ENCODE measurements at places on chromosomes 3 and 15.
A peak's percentile ranks its signal among the peaks of the same experiment; 100 is the strongest.

GRCh38 chr3:14135581-14135980 is 10.7 kb downstream of the TMEM43 start:
- DNase-seq = no peak

GRCh38 chr3:193794002-193794881 is 201.2 kb downstream of the OPA1 start:
- DNase-seq = no peak

GRCh38 chr3:40899286-40899712 is 300.0 kb upstream of the CTNNB1 start:
- DNase-seq = peak; percentile 37

DNA sequence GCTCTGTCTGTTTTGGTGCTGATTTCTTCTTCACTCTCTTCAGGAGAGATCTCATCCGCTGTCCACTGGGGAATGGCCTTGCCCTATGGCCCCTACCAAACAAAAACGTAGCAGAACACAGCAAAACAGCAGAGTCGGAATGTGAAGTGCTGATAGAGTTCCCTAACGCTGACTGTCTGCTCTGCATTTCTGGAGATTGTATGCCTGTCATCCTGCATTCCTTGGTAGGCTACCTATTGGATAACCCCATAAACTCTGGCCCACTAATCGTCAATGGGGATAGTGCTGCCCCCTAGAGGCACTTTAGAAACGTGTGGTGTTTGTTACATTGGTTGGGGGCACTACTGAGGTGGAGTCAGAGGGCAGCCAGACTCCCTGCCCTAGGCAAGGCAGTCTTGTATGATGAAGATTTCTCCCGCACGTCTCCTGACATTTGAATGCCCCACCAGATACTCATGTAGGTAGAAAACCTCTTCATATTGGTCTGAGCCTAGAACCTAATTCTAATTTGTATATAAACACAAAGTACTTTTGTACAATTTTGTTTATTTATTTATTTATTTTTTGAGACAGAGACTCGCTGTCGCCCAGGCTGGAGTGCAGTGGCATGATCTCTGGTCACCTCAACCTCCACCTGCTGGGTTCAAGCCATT is 15.6 kb upstream of the MAGEF1 start:
- DNase-seq = peak; percentile 37

DNA sequence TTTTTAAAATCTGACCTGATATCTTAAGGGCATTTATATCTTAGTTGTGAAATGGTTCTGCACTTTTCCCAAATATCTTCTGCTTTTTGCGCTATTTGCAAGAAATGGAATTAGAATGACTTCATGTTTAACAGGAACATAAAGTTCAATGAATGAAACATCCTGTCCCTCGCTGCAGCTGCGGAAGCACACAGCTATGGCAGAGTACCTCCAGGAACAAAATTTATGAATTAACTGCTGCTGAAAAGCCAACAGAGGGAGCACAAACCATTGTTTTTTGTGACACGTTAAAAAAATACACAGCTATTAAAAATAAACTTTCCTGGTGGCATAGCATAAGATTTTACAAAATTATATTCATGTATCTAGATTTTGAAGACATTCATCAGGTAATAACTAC is 404.4 kb upstream of the MDFIC2 start:
- no peak for DNase-seq

- no peak for DNase-seq
Observed at GRCh38 chr3:81920816-81921215, 159.4 kb upstream of the GBE1 start.

GRCh38 chr15:56968821-56969220 is 50.4 kb downstream of the TCF12 start:
- no peak for DNase-seq

- no peak for DNase-seq
Observed at GRCh38 chr3:57385498-57385897, 93.0 kb upstream of the ASB14 start.

GRCh38 chr15:32864051-32864450 is 146.2 kb downstream of the GREM1 start:
- no peak for DNase-seq

GRCh38 chr3:153003441-153003840 is 158.6 kb upstream of the RAP2B start:
- DNase-seq = no peak

GRCh38 chr3:167148136-167148535 is 232.0 kb downstream of the ZBBX start:
- no peak for DNase-seq

GRCh38 chr3:36418296-36418695 is 38.0 kb downstream of the STAC start:
- DNase-seq = peak; percentile 9

DNA sequence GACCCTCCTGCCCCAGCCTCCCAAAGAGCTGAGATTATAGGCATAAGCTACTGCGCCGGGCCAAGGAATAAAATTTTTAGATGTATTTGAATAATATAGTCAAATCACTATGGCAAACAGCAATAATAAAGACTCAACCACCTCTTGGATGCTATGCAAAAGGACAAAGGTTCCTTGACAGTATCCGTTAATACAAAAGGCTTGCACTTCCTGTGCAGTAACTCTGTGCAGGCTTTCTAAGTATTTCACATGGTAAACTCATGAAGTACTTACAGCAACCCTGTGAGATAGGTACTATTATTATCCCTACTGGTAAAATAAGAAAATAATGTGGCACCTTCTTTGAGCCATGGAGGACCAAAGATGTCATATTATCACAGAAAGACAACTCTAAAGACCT is 86.8 kb downstream of the SHQ1 start:
- no peak for DNase-seq

- peak; percentile 44 for DNase-seq
Observed at GRCh38 chr3:44712455-44713075, at the start of gene ZNF502. Gene ZNF502, plus strand, starts transcription at chr3:44712660. Its CDS starts 7,602 bp downstream, at chr3:44720262.

GRCh38 chr3:132788301-132788671 is 66.1 kb upstream of the NPHP3 start:
- DNase-seq = peak; percentile 41

DNA sequence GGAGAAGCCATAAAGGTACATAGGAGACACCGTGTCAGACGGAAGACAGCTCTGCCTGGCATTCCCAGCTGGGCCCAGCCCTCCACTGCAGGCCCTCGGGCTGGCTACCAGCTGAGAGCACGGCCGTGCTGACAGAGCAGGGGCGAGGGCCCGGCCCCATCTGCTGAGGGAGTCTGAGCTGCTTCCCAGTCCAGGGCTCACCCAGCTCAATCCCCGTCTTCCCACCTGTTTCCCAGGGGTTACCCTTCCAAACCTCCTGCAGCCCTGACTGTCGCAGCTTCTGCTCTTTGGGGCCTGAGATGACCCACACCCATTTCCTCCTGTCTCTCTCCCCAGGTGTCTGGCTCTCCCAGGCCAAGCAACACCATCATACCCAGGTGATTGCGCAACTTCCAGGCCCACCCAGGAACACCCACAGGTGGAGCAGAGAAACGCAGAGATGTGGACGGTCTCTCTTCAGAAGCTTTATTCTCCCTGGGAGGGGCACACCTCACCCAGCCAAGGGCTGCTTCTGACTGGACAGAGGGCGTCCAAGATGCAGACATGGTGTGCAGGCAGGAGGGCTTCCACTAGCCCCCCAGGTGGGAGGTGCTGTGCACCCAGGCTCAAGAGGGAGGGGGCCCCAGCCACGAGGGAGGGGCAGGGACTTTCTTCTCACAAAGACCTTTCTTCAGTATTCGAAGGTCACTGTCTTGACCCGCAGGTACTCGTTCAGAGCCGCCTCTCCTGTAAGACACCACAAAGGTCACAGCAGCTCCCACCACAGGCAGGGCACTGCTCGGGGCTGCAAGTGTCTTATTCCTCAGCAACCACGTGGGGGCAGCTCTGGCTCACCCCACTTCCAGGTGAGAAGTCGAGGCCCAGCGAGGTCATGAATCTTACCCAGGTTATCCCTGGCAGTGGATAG is 19.4 kb upstream of the SLC41A3 start:
- DNase-seq = no peak

GRCh38 chr3:73029321-73029796 is 32.1 kb upstream of the EBLN2 start:
- DNase-seq = peak; percentile 65

DNA sequence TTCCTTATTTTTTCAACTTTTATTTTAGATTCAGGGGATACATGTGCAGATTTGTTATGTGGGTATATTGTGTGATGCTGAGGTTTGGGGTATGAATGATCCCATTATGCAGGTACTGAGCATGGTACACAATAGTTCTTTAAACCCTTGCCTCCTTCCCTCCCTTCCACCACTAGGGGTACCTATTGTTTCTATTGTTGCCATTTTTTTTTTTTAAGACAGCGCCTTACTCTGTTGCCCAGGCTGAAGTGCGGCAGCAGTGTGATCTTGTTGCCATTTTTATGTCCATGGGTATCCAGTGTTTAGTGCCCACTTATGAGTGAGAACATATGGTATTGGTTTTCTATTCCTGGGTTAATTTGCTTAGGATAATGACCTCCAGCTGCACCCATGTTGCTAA is 117.3 kb upstream of the FAM3D start:
- DNase-seq = no peak

- peak; percentile 84 for DNase-seq
Observed at GRCh38 chr3:14143271-14144225, 18.7 kb downstream of the TMEM43 start.

DNA sequence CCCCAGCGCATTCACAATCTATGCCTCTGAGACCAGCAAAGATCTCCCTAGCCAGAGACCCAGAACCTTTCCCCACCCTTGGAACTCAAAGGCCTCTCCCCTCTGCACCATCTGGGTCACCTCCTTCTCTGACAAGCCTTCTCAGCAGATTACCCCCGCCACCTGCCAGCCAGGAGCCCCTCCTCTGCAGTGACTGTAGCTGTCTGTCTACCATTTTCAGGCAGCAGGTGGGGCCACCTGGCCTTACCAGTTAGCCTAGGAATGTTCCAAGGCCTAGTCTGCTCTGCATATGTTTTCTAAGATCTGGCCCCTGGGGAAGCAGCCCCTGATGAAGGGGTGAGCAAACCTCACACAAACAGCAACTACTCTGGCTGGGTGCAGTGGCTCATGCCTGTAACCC is 2.4 kb downstream of the MYLK start:
- no peak for DNase-seq

DNA sequence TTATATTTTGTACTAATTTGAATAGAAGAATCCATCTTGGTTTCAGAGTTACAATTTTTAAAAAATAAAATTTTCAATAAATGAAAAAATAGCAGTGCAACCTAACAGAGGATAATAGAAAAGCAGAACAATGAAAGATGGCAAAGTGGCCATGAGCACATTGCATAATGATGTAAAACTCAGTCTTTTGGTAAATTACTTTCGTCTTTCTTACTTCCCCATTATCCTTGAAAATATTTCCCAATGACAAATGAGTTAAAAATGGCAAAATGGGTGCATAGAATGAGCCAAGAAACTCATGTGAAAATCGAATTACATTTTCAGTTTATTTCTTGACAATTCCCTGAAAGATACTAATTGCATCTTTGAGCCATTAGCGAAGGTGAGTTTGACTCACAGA is 236.4 kb downstream of the CDIN1 start:
- no peak for DNase-seq

GRCh38 chr3:5321666-5322340 is 134.3 kb downstream of the EDEM1 start:
- DNase-seq = peak; percentile 65

GRCh38 chr3:156050918-156051317 is 69.5 kb upstream of the KCNAB1 start:
- no peak for DNase-seq

GRCh38 chr15:48516121-48516520 is 129.4 kb downstream of the FBN1 start:
- no peak for DNase-seq

DNA sequence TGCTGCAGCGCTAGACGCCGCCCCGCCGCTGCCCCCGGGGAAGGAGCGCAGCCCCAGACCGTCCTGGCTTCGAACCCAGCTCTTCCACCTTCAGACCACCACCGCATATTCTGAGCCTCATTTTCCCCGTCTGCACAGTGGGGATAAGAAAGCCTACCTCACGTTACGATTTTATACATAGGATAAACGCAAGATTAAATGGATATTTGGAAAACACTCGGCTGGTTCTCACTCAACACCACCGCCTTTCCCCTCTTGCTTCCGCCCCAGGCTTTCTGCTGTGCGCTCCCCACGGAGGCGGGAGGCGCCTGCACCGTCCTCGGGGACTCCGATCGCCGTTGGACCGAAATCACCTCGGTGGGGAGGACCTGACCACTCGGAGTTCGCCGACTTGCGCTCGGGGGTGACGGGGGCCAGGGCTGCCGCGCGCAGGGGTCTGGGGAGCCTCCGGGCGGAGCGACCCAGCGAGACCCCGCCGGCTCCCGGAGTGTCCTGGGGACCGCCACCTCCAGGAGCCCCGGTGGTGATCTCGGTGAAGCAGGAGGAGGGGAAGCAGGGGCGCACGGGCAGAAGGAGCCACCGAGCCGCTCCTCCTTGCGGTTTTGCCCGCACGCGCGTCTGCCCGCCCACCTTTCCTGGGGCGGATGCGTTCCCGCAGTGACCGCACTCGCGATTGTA is 4.0 kb downstream of the FBXL22 start:
- no peak for DNase-seq

DNA sequence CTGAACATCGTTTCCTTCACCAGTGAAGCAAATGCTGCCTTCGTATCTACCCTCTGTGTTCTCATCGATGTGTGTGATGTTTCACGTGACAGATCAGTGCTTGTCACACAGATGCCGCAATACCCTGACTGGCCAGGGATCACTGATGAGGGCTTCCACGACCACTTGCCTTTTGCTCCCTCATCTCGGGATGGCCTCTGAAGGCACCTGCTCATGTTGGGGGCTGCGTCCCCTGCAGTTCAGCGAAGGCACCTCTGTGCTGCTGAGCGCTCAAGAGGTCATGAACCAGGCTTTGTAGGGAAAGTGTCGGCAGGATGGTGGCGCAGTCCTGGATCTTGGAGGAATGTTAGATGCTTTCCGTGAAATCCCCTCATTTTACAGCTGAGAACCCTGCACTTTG is 79.2 kb upstream of the KLF13 start:
- no peak for DNase-seq

- peak; percentile 63 for DNase-seq
Observed at GRCh38 chr3:146550743-146551510, 6.5 kb upstream of the PLSCR1 start.

GRCh38 chr3:114143817-114144216 is 35.0 kb downstream of the DRD3 start:
- no peak for DNase-seq

DNA sequence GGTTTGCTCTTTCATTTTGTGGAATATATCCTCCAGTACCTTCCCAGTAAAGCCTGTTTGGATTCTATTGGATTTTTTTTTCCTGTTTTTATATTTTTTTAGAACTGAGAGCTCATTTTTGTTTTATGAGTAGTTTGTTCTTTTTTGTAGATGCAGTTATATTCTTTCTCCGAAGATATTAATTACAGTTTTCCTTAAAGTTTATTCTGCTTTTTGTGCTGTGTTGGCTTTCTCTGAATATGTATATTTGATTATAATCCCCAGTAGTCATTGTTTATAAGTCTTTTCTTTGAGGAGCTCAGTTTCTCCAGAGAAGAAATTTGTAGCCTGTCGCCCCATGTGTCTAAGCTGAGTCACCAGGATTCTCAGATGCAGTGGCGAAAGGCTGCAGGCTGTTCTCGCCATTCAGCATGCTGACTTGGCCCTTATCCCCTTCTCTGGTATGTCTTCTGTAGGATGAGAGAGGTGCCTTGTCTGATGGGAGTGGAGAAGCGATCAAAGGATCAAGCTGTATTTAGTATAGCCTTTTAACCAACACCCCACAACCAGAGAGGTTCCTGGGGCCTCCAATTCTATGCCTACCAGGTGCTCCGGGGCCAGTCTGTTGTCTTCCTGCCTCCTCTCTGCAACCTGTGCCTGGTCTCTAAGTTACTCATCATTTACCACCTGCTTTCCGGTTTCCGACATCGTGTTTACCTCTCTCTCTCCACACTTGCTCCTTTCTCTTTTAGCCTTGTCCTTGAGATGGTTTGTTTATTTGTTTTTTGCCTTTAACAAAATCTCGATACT is 31.7 kb upstream of the MFSD1 start:
- DNase-seq = no peak

All from kidney epithelial cell (primary cell).